ENCODE measurements at places on chromosomes 4 and X.

GRCh38 chrX:103628386-103629317, at the start of gene TCEAL1:
TSS of gene TCEAL1 (plus strand) at chrX:103628975. CDS start at chrX:103629917, 942 bp downstream.
- peak; percentile 80 for DNase-seq

DNA sequence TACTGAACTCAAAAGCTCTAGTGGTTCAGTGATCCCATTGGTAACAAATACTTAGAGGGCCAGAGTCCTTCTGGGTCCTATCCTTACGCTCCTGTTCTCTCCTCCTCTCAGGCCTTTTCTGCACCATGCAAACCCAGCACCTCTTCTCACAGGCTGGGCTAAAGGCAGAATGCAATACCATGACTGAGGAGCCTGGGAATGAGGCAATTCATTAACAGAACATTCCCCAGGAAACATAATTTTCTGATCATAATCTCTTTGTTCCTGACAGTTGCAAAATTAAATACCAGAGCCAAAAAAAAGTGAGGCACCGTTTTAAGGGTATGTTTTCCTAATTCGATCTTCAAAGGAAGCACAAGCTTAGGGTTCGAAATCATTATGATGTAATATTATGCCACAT, 9.0 kb downstream of the SORBS2 start:
- no peak for DNase-seq

DNA sequence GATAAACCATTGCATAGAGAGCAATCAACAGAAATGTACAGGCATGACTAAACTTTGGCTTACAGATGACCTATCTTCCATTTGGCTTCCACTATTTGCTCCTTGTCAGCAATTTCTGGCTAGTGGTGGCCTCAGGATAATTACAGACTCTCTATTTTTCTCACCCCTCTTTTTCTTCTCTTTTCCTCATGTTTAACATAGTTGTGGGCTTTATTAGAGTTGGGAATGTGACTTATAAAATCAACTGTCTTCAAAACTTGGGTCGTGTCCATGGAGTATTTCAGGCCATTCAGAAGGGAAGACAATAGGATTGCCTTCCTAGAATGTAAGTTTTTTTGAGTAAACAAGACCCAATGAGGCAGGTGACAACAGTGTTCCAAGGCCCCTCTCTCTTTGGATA, 236.2 kb downstream of the FRAS1 start:
- DNase-seq = no peak

DNA sequence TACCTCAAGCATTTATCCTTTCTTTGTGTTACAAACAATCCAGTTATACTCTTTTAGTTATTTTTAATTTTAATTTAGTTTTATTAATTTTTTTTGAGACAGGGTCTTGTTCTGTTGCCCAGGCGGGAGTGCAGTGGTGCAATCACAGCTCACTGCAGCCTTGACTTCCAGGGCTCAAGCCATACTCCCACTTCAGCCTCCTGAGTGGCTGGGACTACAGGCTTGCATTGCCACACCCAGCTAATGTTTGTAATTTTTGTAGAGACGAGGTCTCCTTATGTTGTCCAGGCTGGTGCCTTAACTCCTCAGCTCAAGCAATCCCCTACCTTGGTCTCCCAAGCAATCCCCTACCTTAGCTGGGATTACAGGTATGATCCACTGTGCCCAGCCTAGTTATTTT, 45.9 kb downstream of the CDKL5 start:
- no peak for DNase-seq

DNA sequence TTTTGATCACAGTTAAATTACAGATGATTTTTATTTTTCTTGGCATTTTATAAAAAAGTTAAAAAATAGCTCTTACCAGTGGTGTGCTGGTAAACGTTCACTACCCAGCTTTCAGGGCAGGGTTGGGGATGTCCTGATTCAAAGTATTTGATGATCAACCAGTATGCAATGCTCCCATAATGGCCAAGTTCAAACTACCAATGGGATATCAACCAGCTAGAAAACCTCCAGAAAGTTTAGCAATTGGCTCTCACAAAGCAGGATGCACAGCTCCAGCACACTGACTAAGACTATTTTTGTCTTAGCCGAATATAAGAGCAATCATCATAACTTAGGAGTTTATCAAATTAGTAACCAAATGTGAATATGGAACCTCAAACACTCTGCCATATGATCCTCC, 108.0 kb upstream of the PDE5A start:
- no peak for DNase-seq

DNA sequence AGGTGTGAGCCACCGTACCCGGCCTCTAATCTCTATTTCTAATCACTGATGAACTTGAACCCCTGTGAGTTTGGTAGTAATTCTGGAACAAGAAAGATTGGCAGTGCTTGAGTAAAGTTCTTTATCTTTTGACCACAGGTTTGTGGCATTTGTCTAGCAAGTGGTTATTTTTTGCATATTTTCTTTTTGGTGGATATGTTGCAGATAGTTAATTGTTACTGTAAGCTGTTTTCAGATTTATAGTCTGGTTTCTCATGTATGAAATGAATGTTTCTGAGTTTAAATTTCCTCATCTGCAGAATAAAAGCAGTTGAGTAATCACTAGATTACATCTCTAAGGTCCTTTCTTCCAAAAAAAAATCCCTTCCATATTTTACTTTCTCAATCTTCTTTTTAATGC, 105.2 kb downstream of the GASK1B start:
- no peak for DNase-seq

Data from right kidney (tissue), 9 donors.